Endodermal cell (in vitro differentiated cells): ENCODE measurements at places on chromosomes 1 and 21.

GRCh38 chr1:82485591-82486369, 685.0 kb downstream of the ADGRL2 start:
- DNase-seq, result peak; percentile 78

DNA sequence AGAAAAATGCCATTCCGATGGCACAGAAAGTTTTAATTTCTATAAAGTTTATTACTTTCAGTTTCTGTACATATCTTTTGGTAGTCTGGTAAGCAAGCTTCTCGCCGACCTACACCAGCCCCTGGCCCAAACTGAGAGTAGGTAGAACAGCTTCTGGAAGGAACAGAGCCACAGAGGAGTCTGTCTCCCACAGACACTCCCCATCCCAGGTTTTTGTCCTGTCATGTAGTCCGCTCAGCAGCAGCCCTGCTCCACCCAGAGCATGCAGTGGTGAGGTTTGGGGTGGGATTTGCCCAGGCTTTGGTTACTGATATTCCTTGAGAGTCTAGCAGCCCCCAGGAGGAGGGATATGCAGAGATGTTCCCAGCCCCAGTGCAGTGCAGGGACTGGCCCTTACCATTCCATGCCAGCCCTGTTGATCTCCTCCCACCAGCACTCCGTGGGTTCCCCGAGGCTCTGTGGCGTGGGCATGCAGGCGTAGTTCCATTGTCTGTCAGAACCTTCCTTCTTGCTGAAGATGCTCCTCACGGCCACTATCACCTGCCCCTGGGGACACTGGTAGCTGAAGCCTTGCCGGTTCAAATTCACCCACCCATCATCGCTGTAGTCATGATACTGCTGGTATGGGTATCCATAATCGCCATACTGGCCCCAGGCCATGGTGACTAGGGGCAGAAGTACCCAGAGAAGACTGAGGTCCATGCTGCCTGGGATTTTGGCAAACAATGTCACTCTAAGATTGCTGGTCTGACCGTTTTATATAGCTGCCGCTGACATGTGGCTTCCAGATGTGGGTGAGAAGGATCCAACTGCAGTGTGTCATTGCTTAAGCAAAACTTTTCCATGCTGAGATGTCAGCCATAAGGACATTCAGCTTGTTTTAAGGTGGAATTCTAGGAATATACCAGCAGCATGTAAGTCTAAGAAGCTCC, at the start of gene DPT:
Gene DPT, minus strand, starts transcription at position 734 of the 932 bp plus-strand sequence. Its CDS starts 32 bp downstream, at position 702.
- DNase-seq, result no peak

GRCh38 chr1:172843444-172843843, 184.5 kb downstream of the FASLG start:
- no peak for DNase-seq

DNA sequence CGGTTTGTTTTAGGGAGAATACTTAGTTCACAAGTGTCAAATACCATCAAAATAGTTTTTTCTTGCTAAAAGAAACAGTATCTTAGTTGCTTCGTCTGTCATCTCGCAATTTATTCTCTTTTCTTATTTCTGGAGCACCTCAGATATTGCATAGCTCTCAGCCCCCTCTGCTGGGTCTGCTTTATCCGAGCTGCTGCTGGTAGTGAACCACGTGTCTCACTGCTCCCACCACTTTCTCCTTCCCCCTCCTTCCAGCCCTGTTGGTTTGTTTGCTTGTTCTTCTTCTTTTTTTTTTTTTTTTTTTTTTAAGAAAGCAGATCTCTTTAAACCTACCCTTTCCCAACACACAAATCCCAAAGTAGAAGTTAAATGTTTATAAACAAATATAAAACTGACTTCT, 170.8 kb downstream of the EDEM3 start:
- peak; percentile 64 for DNase-seq

DNA sequence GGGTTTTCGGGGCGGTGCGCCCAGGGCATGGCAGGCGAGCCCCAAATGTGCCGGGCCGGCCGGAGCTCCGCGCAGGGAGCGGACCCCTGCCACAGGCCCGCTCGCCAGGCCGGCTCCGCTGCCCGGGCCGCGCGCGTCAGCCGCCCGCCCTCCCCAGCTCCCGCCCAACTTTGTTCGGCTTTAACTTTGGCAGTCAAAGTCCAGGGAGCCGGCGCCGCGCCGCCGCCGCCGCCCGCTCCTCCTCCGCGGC, 488 bp downstream of the SLC35D1 start:
- no peak for DNase-seq

GRCh38 chr1:235073331-235073967, 55.2 kb downstream of the TOMM20 start:
- DNase-seq, result no peak

DNA sequence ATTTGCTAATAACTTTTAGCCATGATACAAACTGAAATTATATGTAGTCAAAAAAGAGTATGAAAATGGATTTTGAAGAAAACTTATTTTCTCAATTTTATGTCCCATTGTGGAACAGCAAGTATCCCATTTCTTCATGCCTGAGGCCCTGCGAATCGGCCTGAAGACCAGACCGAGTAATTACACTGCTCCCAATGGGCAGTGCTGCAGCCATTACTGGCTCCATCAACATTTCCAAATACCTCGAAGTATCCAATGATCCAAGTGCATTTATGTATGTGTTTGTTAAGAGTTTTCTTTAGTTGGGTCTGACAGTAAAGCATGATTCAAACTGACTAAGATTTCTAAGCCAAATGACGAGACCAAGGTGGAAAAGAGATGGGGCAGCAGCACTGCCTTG, 44.4 kb downstream of the HSF2BP start:
- DNase-seq, result no peak

- DNase-seq, result no peak
Measured at GRCh38 chr1:172622541-172622940, 36.4 kb upstream of the FASLG start.

DNA sequence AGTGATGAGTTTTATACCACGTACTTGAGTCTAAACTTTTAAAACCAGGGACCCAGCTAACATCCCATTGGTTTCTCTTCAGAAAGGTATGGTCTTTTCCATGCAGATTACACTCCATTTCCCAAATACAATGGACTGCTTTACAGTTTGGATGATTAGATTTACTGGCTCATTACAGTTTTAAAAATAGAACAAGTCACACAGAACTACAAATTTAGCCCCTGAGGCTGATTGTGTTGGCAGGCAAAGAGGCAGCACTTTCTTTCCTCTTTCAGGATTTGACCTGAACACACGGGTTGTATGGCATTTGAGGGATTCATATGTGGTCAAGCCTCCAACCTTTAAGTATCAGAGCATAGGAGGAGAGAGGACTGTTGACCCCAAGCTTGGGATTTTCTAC, 21.8 kb upstream of the VTCN1 start:
- DNase-seq, result no peak

GRCh38 chr21:35400233-35400939, 351.3 kb upstream of the RUNX1 start:
- DNase-seq, result peak; percentile 57

DNA sequence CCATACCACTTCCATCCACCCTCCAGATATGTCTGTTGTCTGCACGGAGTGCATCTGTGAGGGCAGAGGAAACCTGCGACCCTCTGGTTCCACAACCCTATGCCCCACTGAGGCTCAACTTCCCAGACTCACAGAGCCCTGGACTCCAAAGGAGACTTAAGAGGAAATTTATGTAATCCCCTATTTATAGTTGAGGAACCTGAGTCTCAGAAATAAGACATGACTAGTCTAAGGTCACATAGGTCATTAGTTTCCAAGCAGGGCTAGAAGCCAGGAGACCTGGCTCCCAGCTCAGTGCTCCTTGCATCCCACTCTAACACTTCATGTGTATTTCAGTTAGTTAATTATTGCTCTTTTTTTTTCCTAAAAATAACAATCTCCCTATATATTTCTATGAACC, 15.7 kb upstream of the LEMD1 start:
- no peak for DNase-seq

DNA sequence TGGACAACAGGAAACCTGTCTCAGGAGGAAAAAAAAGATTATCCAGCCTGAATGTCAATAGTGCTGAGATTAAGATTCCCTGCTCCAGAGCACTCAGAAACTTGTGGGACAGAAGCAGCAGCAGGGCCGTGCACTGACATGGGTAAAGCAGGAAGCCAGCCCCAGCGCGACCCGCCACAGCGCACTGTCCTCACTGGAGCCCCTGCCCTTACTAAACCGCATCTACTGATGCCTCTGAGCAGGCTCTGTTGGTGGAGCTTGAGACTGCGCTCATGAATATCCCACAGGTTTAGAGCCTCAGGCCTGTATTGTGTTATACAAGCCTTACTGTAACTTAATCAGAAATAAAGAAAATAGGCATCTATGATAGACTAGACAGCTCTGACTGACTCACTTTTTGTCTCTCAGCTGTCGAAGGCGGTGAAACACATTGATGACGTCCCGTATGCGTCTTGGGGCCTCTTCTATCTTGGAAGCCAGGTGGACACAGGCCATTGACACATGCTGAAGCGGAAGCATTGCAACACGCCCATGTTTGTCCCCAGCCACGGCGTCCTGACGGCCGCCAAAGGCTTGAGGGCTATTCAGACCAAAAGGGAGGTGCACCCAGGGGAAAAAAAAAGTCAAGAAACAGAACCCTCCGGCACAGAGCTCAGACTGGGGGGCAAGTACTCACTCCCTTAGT, 1.2 kb downstream of the CCNL2 start:
- no peak for DNase-seq

GRCh38 chr1:236140705-236141446, 1.5 kb upstream of the GPR137B start:
- peak; percentile 66 for DNase-seq

- no peak for DNase-seq
Measured at GRCh38 chr1:16127676-16128337, 28.1 kb downstream of the EPHA2 start.

DNA sequence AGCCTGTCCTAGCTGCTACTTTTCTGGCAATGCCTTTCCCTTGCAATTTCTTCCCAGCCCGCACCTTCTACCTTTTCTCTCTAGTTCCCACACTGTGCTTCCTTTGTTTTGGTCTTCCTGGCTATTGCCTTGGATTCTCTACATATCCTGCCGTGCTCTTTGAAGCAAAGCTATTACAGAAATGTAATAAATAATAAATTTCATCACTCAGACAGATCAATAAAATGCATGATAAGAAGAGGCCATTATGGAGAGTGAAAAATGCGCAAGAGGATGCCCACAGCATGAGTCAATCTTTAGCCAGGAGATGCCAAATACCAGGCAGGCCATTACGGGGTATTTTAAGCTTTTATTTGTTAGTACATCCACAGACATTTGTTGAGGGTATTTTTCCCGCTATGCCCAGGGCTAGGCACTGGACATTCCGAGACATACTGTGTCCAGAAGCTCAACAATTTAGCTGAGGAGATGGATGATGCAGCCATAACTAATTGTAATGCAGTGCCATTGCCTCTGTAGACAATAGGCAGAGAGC, 163.6 kb downstream of the ST6GALNAC3 start:
- DNase-seq, result peak; percentile 53

- peak; percentile 52 for DNase-seq
Measured at GRCh38 chr1:77825131-77825709, 45.8 kb downstream of the MIGA1 start.

- no peak for DNase-seq
Measured at GRCh38 chr1:180791806-180792205, 120.9 kb upstream of the KIAA1614 start.

GRCh38 chr1:48203287-48203900, 19.1 kb upstream of the SLC5A9 start:
- peak; percentile 55 for DNase-seq

- no peak for DNase-seq
Measured at GRCh38 chr1:8520483-8520966, 202.6 kb downstream of the SLC45A1 start.

DNA sequence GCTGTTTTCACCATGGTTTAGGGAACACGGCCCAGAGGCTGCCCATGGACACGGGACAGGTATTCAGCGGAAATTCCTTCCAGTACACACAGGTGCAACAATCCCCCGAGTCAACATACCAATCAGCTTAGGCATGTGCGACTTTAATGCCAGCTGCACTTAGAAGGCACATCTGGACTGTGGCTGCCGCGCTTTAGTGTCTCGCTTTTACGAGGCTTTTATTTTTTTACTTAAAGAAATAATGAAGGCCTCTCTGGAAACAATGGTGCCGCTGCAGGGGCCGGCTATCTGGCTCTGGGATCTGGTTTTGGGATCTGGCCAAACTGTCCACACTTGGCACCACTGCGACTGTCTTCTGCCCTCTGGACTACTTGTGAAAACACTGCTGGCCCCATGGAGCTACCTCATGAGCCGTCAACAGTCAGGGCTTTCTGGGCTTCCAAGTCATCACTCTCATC, 55.5 kb downstream of the SLC66A1 start:
- DNase-seq, result no peak

GRCh38 chr1:20322081-20322824, 31.6 kb downstream of the VWA5B1 start:
- no peak for DNase-seq

DNA sequence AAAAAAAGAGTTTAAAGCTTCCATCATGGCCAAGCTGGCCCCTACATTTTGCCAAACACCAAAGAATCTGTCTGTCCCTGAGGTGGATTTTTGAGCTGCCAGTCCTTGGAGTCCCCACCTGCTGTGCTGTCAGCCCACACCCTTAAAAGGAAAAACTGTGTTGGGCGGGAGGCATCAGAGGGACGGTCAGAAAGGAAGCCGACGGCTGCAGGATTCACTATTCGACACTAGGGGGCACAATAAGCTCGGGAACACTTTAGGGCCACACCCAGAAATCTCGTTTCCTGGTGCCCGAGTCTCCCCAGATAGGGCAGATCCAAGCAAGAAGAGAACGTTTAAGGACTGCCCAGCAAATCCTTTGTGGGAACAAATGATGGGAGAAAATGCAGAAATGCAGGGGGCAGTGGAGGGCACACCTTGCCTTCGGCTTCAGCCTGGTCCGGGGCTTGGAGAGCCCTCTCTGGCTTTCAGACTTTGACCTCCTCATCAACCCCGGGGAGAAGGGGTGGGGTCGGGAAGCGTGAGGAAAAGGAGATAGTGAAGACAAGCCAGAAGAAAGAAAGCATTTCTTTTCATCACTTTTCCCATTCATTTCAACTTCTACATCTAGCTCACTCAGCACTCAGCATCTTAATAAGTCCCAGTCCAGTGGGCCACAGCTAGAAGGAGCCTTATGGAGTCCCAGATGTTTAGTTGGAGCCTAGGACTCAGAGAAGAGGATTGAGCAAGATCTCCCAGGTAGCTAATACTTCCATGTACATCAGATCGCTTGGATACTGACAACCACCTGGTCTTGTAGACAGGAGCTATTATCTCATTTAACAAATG, 5.0 kb upstream of the CTTNBP2NL start:
- DNase-seq, result peak; percentile 97

GRCh38 chr1:170114906-170115305, 30.9 kb upstream of the NTMT2 start:
- no peak for DNase-seq

GRCh38 chr1:57831624-57832023, 407.8 kb upstream of the DAB1 start:
- no peak for DNase-seq

GRCh38 chr21:31204801-31205200, 139.3 kb downstream of the TIAM1 start:
- DNase-seq, result no peak

DNA sequence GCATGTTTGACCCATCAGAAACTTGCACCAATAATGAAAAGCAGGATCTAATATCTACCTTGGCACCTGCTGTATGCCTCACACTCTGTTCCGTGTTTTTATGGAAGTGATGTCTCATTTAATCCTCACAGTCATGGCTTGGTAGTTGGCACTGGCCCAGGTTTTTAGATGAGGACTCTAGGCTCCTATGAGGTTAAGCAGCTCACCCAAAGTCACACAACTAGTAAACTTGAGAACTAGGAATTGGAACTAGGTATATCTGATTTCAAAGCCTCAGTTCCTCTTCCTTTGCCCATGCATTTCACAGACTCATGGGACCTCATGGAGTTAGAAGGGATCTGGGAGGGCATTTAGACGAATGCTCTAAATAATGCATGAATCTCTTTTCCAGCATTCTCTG, 21.3 kb upstream of the TARBP1 start:
- no peak for DNase-seq
